Urinary bladder (tissue), 4 donors: ENCODE measurements at places on chromosomes 4 and X. TPM values are rescaled to one million over a fixed set of nuclear protein-coding genes. Genes with fewer than 3 reads are reported as not detected.

GRCh38 chrX:131239057-131239456 is 50.0 kb downstream of the IGSF1 start:
- no peak for DNase-seq

DNA sequence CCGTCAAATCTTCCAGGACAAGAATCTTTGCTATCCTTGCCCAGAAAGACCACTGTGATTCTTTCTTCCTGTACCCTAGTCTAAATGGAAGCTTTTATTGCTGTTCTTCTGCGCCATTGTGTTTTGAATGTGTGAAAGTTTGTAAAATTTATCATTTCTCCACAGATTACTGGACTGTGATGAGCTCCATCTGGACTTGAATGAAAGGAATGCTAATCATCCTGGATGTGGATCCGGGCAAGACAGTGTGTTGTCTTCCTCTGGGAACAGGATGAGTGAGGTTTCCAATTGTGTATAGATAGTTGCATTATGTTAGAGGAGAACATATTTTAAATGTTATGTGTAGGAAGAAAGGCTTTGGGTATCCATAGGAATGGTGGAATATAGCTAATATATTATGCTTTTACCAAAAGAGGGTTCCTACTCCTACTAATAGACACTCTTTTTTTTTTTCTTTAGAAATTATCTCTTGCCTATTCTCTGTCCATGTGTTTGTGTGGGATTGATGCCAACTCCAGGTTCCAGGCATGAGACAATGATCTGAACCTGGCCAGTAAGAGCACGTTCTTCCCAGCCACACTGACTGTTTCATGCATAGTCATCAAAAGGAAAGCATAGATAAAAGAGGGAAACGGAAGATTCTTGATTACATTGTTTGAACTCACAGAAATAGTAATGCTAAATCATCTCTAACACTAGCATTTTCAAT is 803.6 kb upstream of the ADGRL3 start:
- no peak for DNase-seq

DNA sequence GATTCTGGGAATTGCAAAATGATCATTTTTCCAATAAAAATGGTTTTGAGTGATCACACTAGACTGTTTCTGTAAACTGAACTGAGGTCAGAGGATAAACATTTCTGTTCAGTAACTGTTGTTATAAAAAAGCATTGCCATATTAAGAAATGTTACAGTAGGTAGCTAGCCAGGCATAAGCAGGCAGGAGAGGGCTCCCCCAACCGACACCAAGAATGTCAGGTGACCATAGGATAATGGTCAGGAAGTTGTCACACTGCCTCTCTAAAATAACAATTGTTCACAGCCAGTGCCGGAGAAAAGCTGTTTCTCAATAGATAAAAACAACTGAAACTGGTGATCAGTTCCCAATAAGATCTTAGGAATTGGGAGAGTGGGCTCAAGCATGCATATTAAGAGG is 306.2 kb upstream of the SLIT2 start:
- no peak for DNase-seq

DNA sequence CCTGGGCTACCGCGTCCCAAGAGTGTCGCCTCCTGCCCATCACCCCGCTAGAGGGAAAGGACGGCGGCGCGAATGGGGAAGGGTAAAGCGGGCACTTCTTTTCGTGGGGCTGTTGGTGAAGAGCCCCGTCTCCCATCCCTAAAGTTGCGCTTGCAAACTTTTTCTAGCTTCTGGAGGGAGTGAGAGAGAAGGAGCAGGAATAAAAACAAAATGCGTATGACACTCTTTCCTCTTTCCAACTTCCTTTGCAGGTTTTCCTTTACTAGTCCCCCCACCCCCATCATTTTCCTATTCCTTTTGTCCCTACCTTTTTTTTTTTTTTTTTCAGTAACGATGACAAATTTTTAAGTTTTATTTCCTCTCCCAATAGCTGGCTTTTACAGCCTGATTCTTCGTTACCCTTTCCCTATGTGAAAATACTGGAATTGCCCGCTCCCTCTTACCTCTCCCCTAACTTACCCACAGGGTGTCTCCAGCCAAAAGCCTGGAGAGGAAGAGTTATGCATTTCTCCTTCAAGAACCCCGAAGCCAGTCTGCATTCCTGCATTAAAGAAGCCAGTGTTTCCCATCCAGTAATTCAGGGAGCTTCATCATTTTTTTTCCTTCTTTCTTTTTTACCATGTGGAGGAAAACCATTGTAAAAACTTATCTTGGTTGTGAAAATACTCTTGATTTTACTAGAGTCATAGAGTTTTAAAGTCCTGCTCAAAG is 613 bp upstream of the ARSJ start:
- DNase-seq, result no peak

DNA sequence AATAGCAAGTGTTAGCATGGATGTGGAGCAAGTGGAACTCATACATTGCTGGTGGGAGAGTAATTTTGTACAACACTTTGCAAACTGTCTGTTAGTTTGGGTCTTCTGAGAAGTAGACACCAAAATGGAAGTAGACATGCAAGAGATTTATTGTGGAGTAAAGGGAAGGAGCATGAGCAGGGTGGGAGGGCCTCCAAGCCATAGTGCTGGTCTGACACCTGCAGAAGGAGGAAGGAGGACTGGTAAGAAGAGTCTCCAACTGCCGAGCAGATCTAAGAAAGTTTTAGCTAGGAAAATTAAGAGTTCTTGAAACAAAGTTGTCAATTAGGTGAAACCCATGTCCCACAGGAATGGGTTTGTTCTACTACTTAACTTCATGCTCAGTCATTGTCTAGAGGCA is 64.0 kb upstream of the DDIT4L start:
- no peak for DNase-seq

The ZCCHC18 gene
- 3.3 TPM for total RNA-seq

The HTN3 gene
- total RNA-seq, result not detected

DNA sequence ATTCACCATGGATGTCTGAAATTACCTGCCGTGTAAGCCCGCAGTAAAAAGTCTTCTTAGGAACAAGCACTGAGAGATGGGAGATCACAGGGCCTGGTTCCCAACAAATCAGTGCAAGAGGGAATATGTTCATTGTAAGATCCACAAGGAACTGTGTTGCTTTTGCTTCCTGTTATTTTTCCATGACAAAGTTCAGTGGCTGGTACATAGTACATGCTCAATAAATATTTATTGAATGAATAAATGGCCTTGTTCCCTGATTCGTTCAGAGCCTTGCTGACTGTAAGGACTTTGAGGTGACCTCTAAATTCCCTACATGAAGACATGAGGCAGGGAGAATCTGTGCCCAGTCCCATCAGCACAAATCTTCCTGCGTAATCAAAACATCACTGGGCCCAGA is 7.4 kb downstream of the TMEM31 start:
- no peak for DNase-seq

- no peak for DNase-seq
These were observed 188.7 kb downstream of the GBA3 start for GRCh38 chr4:22881411-22881810.

- no peak for DNase-seq
These were observed 10.9 kb downstream of the GPAT3 start for GRCh38 chr4:83546786-83547185.

GRCh38 chr4:148684638-148685037 is 242.4 kb upstream of the NR3C2 start:
- DNase-seq, result no peak

GRCh38 chrX:143455046-143455445 is 62.2 kb downstream of the SPANXN3 start:
- no peak for DNase-seq

- DNase-seq, result no peak
These were observed 119.5 kb upstream of the LIMCH1 start for GRCh38 chr4:41418444-41418843.

- DNase-seq, result no peak
These were observed 5.6 kb downstream of the SDAD1 start for GRCh38 chr4:75985116-75985515.

The IL1RAPL1 gene
- total RNA-seq, result 21.3 TPM

DNA sequence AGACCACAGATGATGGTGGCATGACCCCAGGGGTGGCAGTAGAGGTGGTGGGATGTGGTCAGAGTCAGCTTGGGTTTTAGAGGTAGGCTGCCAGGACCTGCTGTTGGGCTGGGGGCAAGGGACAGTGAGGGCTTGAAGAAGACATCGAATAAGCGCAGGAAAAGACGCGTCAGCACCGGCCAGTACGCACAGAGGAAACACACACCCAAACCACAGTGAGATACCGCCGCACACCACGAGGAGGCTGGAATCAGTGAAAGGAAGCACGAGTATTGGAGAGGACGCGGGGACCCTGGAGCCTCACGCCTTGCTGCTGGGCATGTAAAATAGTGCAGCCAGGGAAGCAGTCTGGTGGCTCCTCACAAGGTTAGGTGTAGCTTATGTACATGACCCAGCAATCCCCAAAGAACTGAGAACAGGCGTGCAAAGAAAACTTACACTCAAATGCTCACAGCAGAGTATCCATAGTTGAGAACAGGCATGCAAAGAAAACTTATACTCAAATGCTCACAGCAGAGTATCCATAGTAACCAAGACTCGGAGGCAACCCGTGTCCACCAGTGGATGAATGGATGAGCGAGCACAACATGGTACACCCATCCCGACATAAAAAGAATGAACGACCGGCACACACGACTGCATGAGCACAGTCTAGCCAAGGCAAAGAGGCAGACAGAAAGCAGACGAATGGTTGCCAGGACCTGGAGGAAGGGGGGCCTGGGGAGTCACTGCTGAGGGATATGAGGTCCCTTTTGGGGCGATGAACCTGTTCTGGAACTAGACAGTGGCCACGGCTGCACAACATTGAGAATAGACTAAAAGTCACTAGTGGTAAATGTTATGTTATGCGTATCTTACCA is 13.3 kb downstream of the PDZD4 start:
- no peak for DNase-seq

The TRIM75 gene
- total RNA-seq, result not detected

DNA sequence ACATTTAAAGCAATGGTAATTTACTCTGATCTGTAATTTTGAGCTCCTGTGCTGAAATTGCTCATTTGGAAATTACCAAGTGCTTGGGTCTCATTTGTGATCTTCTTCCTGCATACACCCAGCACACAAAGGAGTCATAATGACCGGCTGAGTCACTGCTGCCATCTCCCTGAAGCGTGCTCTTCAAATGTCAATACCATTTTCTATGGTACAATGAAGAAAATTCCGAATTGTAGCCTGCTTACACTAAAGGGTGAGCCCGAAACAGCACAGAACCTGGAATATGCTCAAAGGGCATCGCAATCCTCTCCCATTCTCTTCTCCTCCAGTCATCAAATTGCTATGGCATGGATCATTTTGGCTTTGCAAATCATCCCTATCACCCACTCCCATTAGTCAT is 140.5 kb downstream of the GRIA3 start:
- no peak for DNase-seq

DNA sequence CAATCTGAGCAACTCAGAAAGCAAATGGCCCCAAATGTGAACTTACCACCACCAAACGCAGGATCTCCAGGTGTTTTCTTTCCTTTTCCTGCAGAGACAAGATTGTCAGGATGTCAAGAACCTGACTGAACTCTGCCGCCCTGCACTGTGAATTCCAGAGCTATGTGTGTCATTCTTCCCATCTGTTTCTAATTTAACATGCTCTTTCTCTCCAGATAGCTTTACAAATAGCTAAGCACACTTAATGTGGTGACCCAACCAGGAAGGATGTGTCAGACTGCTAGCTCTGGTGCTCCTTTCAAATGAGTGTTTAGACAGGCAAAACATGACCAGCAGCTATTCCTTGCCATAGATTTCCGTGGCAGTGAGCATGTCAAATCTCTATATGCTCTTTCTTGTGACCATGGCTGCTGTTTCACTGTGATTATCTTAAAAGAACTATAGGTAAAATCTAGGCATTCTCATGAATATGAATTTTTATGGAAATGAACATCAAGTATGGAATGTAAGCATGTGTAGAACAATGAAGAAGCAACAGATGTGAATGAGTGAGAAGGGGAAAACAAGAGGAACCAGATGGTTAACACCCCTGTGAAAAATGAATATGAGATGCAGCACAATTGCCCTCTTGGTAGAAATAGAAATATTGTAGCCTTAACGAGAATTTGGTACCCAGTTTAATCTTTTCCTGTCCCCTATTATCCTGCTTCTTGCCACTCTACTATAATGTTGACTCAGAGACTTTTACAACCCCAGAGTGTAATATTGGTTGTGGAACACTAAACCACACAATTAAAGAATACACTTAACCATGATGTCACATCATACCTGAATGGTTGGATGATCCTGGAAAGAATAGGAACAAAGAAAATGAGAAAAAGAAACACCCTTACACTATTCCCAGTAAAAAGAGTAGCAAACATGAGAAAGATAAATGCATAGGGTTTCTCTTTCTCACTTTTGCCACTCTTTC is 247.8 kb upstream of the DKK2 start:
- no peak for DNase-seq

The VBP1 gene
- 91.9 TPM for total RNA-seq

DNA sequence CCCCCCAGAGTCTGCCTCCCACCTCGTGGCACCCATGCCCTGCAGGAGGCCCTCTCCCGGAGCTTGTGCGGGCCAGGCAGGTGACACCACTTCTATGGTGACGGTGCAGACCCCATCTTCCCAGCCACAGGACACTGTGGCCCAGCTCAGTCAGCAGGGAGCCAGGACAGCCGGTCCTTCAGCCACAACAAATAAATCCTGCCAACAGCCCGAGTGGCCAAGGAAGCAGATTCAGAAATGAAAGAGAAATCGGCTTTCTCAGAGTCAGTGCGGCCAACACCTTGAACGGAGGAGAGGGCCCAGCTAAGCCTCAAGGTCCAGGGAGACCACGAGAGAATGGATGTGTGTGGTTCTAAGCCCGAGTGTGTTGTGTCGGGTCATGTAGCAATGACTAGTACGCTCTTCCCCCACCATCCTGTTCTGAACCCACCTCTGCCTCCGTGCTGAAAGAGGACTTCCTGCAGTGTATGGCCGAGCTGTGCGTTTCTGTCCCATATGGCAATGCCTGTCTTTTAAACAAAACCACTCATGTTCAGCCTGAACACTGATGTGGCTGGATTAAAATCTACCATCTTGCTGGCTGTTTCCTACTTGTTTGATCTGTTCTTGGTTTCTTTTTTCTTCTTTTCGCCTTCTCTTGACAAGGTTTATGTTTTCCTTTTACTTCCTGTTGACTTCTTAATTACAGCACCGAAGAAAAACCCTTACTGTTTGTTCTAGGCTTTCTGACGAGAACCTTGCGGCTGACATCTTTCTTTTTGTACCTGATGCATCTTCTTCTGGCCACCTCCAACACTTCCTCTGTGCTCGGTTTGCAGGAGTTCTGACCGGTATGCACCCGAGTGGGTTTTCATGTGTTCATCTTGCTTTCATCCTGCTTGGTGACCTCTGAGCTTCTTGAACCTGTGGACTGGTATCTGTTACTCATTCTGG is 53.1 kb downstream of the GAK start:
- no peak for DNase-seq

DNA sequence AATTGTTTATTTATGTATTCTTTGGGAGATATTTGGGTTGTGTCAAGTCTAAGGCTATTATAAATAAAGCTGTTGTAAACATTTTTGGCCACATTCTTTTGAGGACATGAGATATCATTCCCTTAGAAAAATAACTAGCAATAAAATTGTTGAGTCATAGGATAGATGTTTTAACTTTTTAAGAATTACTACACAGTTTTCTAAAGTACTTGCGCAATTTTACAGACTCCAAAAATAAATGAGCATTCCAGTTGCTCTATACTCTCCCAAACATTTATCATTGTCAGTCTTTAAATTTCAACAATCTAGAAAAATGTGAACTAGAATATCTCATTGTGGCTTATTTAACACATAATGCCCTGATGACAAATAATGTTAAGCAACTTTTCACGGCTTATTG is 189.1 kb upstream of the ADGRL3 start:
- DNase-seq, result no peak

GRCh38 chr4:7903791-7904516 is 35.7 kb downstream of the AFAP1 start:
- DNase-seq, result no peak

The ANXA10 gene
- total RNA-seq, result not detected
